Activated CD4-positive, alpha-beta T cell treated with anti-CD3 and anti-CD28 coated beads for 4 hours (primary cell): ENCODE measurements at places on chromosomes 11 and 22.
A peak's percentile ranks its signal among the peaks of the same experiment; 100 is the strongest.

- DNase-seq: peak; percentile 28
Measured at GRCh38 chr11:119115484-119116234, 5.7 kb upstream of the HINFP start.

DNA sequence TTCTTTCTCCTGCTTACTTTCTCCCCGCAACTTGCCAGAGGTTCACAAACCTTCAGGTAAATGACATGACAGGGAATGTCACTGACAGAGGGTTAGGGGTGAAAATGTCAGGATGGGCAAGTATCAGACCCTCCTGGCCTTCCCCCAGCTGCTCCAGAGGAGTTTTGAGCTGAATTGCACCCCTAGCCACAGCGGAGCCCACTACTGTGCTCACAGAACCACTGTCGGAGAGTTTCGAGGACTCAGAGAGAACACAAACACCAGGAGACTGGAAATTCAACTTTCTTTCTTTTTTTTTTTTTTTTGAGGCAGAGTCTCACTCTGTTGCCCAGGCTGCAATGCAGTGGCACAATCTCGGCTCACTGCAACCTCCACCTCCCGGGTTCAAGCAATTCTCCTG is 21.5 kb upstream of the P2RY2 start:
- no peak for DNase-seq

- DNase-seq: no peak
Measured at GRCh38 chr11:496834-497564, 10.0 kb downstream of the RNH1 start.

DNA sequence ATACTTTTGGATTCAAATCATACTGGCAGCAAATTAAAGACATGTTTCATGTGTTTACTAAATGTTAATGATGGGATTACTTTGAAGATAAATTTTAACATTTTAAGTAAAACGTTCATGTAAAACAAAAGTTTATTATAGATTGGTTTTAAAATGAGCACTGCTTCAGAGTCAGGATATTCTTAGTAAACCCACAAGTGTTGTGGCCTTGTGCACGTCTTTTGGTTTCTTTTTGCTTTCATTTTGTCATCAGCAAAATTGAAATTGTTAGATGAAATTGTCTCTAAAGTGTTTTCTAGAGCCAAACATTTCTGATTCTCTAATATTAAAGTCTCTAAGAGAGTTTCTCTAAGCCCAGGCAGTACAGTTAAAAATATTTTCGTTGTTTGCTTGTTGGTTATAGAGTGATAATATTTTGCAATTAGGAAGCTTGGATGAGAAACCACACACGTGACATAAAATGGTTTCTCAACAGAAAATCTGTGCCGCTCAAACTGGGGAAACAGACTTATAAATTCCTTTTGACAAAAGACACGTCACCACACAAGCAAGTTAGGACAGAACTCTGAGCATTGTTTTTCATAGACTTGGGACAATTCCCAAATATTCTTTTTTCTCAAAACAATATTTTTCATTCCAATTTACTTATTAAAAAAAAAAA is 164.4 kb downstream of the TEAD1 start:
- no peak for DNase-seq

DNA sequence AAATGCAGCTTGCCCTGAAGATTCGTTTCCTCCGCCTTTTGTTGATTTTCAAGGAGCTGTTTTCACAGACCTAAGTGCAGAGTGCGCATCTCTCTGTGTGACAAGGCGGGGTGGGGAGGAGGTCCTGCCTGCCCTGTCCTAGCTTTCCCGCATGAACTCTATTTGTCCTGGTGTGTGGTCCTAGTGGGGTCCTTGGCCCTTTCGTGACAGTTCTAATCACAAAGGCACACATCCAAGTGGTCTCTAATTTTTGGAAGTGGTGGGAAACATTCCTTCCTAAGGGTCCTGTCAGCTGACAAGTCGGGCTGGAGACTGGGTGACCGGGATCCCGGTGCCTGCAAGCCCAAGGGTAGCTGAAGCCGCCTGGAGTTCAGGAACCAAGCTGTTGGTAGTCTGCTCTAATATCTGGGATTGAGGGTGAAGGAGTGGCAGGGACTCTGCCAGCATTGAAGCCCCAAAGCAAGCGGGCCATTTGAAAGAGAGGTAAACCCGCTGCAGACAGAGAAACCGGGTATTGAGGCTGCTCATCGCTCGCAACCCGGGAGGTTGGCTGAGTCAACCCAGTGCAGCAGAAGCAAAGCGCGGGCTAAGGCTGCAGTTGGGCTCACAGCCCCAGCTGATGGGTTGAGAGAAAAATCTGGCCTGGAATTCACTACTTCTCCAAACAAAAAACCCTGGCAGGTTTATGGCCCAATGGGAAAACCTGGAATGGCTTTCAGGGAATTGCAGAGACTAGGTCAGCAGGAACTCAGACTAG is 28.1 kb upstream of the FBXO3 start:
- no peak for DNase-seq
